SK-N-DZ (cell line): ENCODE measurements at places on chromosomes 3 and 15.

GRCh38 chr3:187016639-187017345 lies 86.5 kb downstream of the ST6GAL1 start:
- DNase-seq, result no peak

DNA sequence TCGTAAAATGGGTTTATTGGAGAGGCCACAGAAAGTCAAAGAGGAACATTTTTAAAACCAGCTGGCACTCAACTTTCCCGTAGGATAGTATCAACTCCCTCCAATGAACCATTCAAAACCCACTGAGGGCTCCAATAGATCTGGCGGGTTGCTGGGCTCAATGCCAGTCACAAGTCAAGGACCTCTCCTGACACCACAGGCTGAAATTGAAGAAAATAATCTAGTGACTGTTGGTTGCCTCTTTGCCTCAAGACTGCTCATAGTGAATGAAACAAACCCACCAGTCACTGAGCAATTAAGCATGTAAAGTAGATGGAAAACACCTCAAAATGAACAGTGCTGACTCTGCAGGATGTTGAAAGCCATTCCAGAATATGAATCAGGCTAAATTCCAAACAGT lies 500.6 kb upstream of the AGTR1 start:
- no peak for DNase-seq

DNA sequence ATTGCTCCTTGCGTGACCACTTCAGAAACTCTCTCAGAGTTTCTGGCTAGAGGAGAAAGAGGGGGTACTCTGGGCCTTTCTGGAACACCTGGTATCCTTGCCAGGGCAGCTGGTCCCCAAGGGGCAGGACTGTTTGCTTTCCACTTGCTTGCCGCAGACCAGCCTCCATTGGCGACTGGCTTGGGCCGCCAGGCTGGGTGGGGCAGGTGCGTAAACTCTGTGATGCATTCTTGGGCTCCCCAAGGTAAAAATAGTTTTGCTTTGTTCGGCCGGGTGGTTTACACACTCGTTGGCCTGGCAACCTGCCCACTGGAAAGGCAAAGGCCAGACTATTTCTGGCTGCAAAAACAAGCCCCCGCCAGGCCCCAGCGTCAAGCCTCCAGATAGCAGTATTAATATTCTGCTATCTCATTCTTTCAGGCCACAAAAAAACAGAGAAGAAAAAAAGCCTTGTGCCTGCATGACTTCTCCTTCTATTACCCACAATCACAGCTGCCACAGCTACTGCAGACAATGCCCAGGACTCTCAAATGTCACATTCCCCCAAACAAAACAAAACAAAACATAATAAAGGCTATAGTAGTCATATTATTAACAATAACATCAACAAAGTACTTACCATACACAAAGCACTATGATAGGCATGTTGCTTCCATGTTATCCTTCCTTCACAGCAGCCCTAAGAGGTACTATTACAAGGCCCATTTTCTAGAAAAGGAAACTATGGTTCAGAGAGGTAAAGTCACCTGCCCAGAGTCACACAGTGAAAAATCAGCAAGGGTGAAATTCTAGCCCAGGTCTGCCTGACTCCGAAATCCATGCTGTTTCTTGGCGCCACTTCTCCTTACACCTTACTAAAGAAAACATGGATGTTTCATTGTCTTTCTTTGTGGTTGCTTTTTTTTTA lies 14.0 kb upstream of the SSUH2 start:
- no peak for DNase-seq

- DNase-seq, result no peak
Measured at GRCh38 chr15:35247150-35247549, 162.1 kb upstream of the NANOGP8 start.

DNA sequence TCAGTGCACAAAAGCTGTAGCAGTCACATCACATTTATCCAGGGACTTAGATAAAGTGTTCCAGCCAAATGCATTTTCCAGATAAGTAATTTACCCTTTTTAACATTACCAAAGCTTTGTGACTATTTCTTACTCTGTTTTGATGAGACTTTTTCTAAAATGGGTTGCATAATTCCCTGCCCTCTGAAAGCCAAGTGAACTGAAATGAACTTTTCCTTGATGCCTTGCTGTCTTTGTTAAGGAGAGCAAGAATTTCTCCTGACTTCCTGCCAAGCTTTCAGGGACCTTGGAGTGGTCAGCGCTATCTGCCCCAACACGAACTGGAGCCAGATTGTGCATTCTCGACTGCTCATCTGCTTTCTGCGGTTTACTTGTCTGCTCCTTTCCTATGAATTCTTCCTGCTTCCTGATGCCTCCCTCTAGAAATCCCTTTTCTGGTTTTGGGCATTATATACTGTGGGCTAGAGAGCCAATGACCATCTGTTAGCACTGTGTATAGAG lies 34.8 kb downstream of the EIF4E3 start:
- DNase-seq, result no peak

DNA sequence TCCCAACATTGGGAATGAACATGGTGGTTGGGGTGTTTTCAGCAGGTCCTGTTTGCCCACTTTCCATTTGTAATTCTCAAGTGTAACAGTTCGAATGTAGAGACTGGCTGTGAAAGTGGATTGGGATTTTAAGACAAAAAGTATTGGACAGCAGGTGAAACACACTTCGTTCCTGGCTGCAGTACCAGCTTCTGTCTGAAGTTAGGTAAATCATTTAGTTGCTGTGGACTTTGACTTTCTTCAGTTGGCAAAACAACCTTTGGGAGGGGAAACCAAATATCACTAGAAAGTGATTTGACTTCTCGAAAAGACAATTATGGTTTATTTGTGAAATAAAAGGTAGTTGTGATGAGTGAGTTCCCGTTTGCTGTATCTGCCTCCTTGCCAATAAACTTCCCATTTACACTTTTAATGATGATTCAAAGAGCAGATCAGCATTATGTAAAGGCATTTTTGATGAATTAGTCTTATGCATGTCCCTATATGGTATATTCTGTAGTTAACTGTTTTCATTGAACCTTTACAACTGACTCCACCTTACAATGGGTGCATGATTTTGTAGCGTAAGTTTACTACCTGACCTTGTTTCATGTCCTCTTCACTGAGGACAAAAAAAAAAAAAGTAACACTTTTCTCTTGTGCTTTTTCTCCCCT lies 34.0 kb downstream of the FNDC3B start:
- DNase-seq, result no peak

DNA sequence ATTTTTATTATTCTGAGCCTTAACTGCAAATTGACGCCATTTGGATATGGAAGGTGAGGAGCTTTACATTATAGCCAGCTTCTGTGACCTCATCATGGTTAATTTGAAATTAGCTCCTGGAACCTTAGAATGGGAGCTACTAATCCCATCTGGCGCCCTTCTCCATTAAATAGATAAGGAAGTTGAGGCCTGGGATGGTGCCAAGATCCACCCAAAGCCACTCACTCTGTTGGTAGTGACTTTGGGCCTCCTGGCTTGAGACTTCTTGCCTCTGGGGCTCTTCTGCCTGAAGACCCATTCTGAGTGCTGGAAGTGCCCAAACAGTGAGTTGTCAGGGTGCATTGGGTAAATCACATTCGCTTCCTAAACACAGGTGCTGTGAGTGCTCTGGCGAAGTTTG lies 12.0 kb upstream of the HMCES start:
- no peak for DNase-seq

GRCh38 chr3:117919621-117920020 lies 1115.0 kb downstream of the IGSF11 start:
- DNase-seq, result no peak

DNA sequence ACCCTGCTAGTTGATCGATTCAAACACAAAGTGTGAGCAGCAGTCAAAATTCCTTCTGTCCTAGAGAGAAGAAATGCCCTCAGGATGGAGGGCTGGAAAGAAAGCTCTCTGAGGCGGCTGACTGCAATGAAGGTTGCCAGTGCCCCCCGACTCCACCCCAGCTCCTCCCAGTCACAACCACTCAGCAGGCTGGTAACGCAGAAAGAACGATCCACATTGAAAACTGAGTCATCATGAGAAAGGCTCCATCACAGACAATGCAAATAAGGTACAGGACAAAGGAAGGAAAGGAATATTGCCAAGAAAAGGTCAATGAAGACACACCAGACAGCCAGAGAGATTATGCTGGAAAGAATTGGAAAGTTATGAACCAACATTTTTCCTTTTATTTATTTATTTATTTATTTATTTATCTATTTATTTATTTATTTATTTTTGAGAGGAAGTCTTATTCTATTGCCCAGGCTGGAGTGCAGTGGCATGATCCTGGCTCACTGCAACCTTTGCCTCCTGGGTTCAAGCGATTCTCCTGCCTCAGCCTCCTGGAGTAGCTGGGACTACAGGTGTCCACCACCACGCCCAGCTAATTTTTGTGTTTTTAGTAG lies 17.4 kb upstream of the VGLL4 start:
- no peak for DNase-seq

- no peak for DNase-seq
Measured at GRCh38 chr15:39195961-39196486, 384.9 kb upstream of the THBS1 start.

DNA sequence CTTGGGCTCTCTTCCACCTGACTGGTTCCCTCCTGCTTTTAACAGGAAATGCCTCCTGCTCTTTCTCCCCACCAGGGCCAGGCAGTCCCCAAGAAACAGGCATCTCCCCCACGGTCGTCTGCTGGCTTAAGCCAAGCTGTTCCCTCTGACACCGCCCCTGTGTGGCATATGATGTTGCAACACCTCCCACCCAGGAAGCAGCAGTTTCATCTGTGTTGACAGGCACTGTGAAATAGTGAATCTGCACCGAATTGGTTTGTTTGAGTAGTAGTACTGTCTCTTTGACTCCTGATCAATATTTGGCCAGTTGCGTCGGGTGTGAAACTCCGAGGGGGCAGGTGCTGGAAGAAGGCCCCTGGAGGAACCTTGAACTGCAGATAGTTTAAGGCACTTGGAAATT lies 188.8 kb downstream of the FEZF2 start:
- DNase-seq, result no peak

DNA sequence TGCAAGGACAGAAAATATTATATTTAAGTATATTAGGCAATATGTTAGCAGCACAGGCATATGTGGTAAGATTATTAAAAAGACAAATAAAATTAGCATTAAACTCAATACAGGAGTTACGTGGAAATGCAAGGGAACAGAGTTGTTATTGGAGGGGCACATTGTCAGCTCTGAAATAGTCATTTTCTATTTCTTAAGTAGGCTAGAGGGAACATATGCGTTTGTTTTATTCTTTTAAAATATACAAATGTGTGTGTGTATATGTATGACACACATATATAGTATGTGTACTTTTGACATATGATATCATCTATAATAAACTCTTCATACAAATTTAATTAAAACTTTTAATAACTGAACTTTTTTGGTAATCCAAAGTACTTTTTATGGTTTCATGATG lies 22.8 kb upstream of the VEPH1 start:
- DNase-seq, result no peak

- no peak for DNase-seq
Measured at GRCh38 chr3:66115858-66116654, 77.3 kb upstream of the MAGI1 start.

GRCh38 chr3:9793161-9793781 lies 389 bp downstream of the ARPC4 start:
- DNase-seq, result peak; percentile 67

GRCh38 chr3:4865714-4866113 lies 113.5 kb upstream of the BHLHE40 start:
- DNase-seq, result no peak

GRCh38 chr3:18035641-18036449 lies 293.4 kb upstream of the TBC1D5 start:
- no peak for DNase-seq

GRCh38 chr15:45399381-45400212 lies 21.3 kb upstream of the GATM start:
- peak; percentile 52 for DNase-seq

GRCh38 chr3:44861412-44862225 lies at the start of gene TMEM42:
Gene TMEM42, plus strand, starts transcription at chr3:44861912. Its CDS starts 13 bp downstream, at chr3:44861925.
- peak; percentile 76 for DNase-seq

GRCh38 chr3:66104535-66104934 lies 65.8 kb upstream of the MAGI1 start:
- DNase-seq, result no peak

- no peak for DNase-seq
Measured at GRCh38 chr15:85019815-85020590, 38.3 kb downstream of the PDE8A start.

GRCh38 chr3:192068464-192069254 lies 607.7 kb downstream of the PYDC2 start:
- DNase-seq, result no peak

- DNase-seq, result no peak
Measured at GRCh38 chr15:66682246-66682645, 19.8 kb upstream of the SMAD6 start.

DNA sequence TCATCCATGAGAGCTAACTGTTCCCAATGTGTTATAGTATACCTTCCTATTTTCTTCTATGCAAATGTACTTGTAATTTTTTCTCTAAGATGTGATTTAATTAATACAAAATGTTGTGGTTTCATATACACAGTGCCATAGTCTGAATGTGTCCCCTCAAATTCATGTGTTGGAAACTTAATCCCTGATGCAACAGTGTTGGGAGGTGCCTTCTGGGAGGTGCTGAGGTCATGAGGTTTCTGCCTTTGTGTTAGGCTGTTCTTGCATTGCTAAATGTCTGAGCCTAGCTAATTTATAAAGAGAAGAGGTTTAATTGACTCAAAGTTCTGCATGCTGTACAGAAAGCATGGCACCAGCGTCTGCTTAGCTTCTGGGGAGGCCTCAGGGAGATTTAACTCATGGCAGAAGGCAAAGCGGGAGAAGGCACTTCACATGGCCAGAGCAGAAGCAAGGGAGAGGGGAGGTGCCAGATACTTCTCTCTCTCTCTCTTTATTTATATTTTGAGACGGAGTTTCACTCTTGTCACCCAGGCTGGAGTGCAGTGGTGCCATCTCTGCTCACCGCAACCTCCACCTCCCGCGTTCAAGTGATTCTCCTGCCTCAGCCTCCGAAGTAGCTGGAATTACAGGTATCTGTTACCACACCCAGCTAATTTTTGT lies 34.7 kb upstream of the BNIP2 start:
- no peak for DNase-seq

DNA sequence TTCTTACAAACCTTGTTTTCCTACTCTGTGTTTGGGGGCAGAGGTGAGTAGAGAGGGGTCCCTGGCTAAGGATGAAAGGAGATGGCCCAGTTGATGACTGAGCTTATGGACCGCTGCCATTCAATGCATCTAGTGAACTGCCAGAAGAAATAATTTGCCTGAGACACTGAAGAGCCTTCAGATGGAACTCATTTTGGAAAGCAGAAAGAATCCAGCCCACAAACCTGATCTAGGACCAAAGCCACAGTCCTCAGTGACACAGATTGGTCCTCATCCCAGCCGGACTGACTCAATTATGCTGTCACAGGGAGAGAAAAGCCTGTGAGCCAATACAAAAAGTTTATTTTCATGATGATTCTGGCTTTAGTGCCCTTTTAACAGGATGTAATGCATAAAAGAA lies 82.7 kb downstream of the CD47 start:
- DNase-seq, result no peak

- DNase-seq, result no peak
Measured at GRCh38 chr15:60540002-60540651, 61.2 kb upstream of the ICE2 start.

DNA sequence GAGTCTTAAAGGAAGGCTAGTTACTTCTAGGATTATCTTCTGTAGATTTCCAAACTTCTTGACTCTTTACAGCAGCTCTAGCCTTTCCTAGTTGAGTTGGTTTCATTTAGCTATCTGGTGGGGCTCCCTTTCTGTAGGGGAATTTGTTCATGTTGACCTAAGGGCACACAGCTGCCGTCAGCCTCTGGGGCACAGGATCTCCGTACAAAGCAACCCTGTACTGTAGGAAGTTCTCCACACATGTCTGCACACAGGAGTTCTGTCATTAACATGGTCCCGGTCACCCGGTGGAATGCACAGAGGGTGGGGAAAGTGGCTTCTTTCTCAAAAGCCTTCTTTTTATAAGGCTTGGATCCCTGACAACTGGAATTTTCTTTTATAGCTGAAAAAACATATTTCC lies 88.7 kb upstream of the TNIK start:
- no peak for DNase-seq
